ENCODE measurements at places on chromosomes 2 and 18.

- DNase-seq, result no peak
Observed at GRCh38 chr18:59210299-59210698, 9.7 kb upstream of the GRP start.

DNA sequence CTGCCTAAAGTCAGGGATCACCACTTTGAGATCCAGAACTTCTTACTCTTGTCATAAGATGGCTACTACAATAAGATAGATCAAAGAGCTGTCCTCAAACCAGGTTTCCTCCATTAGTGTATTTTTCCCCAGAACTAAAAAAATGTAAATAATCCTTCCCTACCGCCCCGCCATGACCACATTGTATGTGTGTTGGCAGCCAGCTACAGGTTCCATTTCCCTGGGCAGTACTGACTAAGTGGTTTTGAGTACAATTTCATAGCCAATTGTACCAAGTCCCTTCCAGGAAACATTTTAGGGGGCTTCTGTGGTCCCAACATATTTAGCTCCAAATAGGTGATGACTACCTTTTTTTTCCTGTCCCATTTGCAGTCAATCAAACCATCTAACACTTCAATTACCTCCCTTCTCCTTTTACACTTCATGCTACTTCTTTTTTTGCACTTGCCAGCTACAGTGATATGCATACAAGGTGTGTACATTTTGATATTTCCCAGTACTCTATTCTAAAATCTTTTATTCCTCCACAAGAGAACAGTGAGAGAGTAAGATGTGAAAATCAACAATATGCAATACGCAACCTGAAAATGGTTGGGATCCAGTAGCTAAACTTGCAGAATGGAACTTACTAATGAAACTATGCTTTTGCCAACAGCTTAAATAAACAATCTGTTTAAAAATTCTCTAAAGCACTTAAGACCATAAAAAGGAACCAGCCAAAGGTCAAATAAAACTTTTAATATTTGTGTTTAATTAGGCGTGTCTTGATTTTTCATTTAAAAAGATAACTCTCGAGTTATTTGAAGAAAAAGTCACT lies 3.9 kb downstream of the PUM2 start:
- DNase-seq, result no peak

DNA sequence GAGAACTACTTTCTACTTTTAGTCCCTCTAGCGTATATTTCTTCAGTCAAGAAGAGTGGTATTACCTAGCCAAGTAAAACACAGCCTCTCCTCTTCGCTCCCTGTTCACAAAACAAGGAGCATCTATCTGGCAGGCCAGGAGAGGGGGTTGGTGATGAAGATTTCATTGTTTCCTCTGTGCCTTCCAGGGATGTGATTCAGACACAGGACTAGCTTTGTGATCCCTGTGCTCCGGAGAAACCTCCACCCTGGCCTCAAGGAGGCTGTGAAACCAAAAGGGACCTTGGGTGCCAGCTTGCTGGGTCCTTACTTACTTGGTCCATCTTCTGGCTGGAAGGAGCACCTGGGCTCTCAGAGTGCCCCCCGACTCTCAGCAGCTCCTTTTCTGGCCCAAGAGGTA lies 5.7 kb downstream of the RHOB start:
- DNase-seq, result no peak

DNA sequence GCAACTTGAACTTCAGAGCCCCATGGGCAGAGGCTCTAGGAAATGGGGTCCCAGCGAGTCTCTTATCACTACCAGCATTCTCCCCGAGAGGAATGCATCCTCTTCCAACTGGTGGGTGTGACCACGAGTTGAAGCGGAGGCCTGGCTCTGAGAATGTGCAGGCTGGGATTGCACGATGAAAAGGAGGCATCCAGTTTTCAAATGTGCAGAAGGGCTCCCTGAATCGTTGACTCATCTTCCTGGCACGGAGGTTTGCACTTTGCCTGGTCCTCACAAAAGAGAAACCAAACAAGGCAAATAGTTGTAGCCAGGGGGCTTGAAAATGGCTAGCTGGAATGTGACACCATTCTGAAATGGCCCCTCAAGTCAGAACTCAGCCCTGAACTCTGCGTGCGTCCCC lies 216.7 kb downstream of the GLI2 start:
- no peak for DNase-seq

DNA sequence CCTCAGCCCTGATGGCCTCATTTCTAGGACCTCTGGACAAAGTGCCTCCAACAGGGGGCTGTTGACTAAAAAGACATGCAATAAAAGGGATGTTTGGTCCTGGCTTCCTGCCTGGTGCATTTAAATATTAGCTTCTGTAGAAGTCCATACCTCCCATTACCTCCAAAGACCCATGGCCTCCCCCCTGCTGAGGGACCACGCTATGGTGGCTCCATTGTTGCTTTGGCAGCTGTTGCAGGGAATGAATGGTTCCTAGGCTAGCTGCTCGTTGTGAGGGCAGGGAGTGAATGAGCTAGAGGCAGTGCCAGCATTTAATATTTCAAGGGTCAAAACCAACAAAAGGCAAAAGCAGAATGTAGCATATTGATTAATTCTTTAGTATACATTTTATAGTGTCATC lies 285.9 kb downstream of the SLC8A1 start:
- no peak for DNase-seq

GRCh38 chr2:170714381-170715061 lies 616 bp upstream of the SP5 start:
- DNase-seq, result no peak

DNA sequence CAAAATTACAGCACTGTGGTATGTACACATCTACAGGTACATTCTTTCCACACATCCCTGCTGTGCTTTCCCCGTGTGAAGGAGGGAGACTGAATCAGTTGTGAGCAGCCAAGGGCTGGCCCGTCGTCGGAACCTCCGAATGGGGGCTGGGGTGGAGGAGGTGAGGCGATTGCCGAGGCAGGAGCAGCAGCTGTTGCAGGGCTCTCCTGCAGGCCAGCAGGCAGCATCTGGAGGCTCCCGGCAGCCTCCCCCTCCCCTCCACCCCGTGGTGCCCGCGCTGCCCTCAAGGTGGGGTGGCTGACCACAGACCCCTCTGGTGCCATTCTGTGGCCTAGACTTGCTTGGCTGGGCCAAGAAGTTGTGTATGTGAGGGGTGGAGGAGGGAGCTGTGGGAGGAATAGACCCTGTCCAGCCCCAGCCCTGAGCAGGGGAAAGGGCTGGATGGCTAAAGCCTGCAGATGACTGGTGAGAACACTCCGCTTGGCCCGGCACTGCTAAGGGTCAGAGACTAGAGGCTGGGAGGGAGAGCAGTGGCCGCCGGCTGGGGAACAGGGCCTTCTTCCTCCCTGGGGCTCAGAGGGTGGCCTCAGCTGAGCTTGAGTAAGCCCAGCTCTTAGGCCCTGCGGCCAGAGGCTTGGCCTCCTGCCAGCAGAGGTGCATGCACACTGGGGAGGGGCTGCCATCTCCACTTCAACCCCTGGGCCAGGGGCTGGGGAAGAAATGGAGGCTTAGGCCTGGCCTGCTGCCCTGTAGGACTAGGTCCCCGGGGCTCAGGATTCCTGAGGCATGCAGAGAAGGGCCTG lies 7.6 kb downstream of the STAMBP start:
- DNase-seq, result no peak

GRCh38 chr2:239312741-239313667 lies 87.8 kb downstream of the HDAC4 start:
- DNase-seq, result no peak

- DNase-seq, result no peak
Observed at GRCh38 chr2:180364719-180365118, 357.6 kb upstream of the CWC22 start.

DNA sequence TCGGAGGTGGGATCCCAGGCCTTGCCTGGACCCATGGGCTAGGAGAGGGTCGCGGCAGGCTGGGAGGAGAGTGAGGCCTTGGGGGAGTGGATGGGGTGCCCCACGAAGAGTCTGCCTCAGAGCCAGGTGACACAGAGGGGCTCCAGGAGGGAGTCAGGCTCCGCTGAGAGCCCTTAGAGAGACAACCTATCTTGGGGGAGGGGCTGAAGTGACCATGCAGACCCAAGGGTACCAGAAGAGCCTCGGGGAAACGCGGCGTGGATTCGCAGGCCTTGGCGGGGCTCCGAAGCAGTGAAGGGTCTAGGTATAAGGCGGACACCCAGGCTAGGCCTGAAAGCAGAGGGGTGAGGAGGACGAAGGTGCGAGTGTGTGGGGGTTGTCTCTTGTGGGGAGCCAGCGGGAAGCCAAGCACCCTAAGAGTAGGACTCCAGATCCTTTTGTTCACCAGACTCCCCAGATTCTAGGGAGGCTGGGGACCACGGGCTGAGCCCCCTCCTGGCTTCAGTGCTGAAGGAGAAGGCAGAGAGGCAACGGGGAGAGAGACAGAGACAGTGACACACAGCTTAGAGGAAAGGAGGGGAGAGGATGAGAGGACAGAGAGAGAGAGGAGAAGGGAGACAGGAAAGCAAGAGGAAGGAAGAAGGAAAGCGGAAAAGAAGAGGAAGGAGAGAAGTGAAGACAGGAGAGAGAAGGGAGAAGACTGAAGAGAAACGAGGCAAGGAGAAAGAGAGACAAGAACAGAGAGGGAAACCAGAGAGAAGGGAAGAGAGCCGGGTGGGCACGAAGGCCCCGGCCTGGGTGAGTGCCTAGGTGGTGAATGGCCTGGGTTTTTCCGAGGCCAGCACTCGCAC lies 1.1 kb upstream of the HOXD11 start:
- no peak for DNase-seq

DNA sequence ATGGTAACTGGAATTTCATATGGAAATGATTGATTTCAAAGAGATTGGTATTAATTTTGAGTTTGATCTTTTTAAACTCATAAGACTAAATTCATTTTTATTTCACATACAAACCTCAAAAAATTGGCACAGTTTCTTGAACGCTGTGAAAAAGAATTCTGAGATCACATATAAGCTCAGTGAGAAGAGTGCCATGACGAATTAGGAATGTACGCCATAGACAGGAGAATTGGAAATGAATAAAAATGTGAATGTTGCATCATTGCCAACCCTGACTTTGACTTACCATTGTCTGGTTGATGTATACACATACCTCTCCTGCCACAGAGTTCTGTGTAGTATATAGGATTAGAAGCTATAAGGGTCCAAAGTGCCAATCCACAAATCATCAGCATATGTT lies 290.4 kb upstream of the ZC3H15 start:
- DNase-seq, result no peak

GRCh38 chr2:172448544-172449267 lies 21.3 kb downstream of the ITGA6 start:
- DNase-seq, result no peak

GRCh38 chr2:127589841-127590240 lies 54.4 kb downstream of the MYO7B start:
- no peak for DNase-seq

DNA sequence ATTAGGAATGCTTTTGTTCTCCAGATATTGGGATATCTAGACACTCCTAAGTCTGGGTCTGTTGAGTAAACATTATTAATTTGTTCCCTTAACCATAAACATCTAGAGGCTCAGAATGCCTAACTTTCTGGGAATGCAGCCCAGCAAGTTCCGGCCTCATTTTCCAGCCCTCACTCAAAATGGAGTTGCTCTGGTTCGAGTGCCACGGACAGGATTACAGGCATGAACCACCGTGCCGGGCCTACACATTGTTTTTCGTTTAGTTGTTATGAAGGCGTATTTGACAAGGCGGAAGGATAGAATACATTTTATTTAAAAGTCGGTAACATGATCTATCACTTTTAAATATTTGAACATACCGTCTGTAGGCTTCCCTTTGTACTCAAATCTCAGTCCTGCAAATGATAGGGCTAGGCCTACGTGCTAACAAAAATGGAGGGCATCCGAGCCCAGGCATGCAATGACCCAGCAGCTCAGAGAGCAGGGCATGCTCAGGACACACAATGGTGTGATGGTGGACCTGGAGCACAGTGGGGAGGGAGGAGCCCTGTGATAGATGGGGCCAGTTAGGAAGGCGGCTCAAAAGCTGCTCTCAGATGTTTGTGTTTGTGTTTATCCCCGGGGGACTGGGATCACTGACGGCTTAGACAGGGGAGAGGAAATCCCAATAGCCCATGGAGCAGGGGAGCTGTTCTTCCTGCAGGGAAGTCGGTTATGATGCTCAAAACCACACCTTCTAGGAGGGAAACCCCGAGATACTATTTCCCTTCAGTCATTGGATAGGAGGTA lies 2.9 kb upstream of the SCYGR1 start:
- DNase-seq, result no peak

GRCh38 chr2:16331772-16332171 lies 333.9 kb downstream of the CYRIA start:
- no peak for DNase-seq

- DNase-seq, result no peak
Observed at GRCh38 chr2:13020469-13020868, 303.7 kb downstream of the TRIB2 start.

GRCh38 chr2:833180-833579 lies 117.5 kb upstream of the SNTG2 start:
- DNase-seq, result no peak

DNA sequence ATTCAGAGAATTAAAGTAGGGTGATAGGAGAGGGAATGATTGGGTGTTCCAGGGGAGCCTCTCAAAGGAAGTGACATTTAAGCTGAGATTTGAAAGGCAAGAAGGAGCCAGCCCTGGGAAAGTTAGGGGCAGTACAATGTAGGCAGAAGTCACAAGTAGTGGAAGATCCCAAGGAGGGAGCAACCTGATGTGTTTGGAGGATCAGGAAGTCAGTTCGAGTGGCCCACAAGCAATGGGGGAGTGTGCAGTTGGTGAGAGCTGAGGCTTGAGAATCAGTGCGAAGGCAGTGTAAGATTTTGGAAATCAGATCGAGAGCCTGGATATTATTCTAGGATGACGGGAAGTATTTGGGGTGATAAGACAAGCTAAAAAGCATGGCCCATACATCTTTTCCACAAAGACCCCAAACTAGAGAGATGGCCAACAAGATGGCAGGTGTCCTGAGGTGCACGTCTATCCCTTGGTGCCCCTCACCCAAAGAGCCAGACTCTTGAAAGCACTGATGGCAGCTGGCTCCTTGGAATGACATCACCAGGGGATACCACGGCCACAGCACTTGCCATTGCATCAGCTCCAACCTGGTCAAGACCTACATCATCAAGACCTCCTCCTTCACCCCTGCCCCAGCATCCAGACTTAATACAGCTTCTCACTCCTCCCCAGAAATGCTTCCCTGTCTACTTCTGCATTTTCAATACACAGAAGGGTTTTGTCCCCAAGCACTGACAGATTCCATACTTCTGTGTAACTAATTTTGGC lies 127.3 kb downstream of the BCL2 start:
- DNase-seq, result no peak

DNA sequence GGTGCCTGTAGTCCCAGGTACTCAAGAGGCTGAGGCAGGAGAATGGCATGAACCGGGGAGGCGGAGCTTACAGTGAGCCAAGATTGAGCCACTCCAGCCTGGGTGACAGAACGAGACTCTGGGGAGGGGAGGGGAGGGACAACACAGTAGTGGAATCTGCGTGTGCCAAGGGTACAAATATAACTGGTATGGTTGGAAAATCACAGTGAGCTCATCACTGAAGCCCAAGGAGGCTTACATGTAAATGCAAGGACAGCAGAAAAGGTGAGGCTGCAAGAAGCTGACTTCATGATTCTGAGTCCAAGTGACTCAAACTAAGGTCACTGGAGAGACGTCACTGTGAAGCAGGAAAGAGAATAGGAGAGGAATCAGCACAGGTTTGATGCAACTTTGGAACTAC lies 9.2 kb downstream of the SEPTIN10 start:
- no peak for DNase-seq
